ENCODE measurements at places on chromosomes 13 and 19. TPM values are rescaled to one million over a fixed set of nuclear protein-coding genes. Genes with fewer than 3 reads are reported as not detected.

The ZNF837 gene
- 0.19 TPM for total RNA-seq

GRCh38 chr19:296476-297225, 5.4 kb upstream of the PLPP2 start:
- DNase-seq: no peak

DNA sequence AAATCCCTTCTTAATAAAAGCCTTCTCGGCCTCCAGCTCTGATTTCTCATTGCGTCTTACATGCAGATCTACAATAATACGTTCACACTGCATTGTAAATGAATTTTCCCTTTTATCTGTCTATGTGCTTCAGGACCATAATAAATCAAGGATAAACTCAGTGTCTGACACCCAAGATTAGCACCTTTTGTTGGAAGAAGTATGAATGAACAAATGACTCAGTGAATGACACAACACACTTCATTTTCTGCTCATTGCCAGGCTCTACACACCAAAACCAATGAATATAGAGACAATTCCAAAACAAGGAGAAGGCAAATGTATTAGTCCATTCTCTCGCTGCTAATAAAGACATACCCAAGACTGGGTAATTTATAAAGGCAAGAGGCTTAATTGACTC, 1224.4 kb downstream of the EFNB2 start:
- no peak for DNase-seq

DNA sequence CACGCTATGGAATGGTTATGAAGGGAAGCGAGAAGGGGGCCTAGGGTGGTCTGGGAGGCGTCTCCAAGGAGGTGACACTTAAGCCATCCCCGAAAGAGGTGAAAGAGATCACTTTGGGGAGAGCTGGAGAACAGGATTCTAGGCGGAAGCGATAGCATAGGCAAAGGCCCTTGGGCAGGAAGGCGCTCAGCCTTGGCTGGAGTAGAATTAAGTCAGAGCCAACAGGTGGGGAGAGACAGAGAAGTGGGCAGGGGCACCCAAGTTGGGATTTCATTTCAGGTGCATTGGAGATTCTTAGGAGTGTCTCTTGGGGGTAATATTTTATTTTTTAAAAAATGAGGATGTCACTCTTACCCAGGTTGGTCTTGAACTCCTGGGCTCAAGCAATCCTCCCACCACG, 9.6 kb downstream of the SNRPD2 start:
- no peak for DNase-seq

The SHD gene
- total RNA-seq: 0.16 TPM

GRCh38 chr13:95447814-95448213, 104.7 kb upstream of the CLDN10 start:
- no peak for DNase-seq

DNA sequence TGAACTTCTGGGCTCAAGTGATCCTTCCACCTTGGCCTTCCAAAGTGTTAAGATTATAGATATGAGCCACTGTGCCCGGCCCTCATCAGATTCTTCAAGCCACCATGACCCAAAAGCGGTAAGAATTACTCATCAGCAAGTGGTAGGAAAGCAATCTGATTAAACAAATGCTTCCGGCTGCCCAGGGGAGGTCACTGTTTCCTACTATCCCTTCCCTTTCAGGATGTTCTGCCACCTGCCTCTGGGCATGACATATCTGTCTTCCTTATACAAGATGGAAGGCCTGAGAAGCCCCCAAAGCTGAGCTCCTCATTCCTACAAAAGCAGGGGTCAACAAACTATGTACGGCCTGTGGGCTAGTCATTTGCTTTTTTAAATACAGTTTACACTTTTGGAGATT, 7.0 kb downstream of the ABHD8 start:
- no peak for DNase-seq

- no peak for DNase-seq
Observed at GRCh38 chr13:31236211-31236786, 36.5 kb downstream of the B3GLCT start.

DNA sequence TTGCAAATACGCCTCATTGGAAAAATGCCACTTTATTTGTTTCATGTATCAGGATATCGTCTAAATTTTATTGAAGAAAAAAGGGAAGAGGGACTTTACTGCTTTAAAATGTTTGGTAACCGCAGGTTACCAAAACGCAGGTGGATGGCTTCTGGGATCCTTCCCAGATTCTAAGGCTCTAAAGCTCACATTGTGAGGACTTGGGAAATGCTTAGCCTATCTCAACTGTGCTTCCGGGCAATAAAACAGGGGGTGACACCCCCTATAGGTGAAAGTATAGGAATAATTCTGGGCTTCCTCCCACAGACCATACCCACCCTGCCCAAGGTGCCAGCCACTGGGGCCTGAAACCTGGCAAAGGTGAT, 73.2 kb upstream of the IPO5 start:
- no peak for DNase-seq

- DNase-seq: no peak
Observed at GRCh38 chr13:78993792-78994191, 334.8 kb upstream of the OBI1 start.

DNA sequence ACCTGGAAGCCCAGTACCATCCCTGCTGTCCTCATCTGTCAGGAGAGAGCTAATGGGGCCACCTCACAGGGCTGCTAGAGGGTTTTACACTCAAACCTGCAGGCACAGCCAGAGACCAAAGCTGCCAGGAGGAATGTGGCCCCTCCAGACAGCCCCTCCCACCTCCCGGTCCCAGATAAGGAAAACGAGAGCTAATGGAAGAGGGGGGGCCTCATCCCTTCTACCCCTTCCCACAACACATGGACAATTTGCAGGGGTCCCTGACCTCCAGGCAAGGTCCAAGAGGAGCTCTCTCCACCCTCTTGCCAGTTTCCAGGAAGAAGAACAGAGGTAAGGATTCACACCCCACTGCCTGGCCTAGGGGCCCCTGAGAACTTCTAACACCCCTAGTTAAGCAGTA, 1.6 kb upstream of the PEPD start:
- DNase-seq: no peak

GRCh38 chr19:40627486-40628279, 26.5 kb downstream of the LTBP4 start:
- no peak for DNase-seq

- no peak for DNase-seq
Observed at GRCh38 chr19:10335352-10335985, 2.1 kb upstream of the RAVER1 start.

All from left ventricle myocardium inferior (tissue), 1 donor.